ENCODE measurements at places on chromosomes 6 and 20. TPM values are rescaled to one million over a fixed set of nuclear protein-coding genes. Genes with fewer than 3 reads are reported as not detected.

SPATS1 gene
- total RNA-seq = not detected

DYNLT2 gene
- total RNA-seq = 0.67 TPM

SLC17A2 gene
- not detected for total RNA-seq

MAP1LC3A gene
- total RNA-seq = 30.5 TPM

LST1 gene
- total RNA-seq = not detected

EFCAB8 gene
- not detected for total RNA-seq

AVP gene
- not detected for total RNA-seq

ZC2HC1B gene
- not detected for total RNA-seq

MLN gene
- total RNA-seq = not detected

HLA-DRB5 gene
- not detected for total RNA-seq

CUTA gene
- 200 TPM for total RNA-seq

NKX2-2 gene
- not detected for total RNA-seq

PPARD gene
- 5.2 TPM for total RNA-seq

FLRT3 gene
- total RNA-seq = 1.9 TPM

MUCL3 gene
- total RNA-seq = 0.14 TPM

POM121L2 gene
- not detected for total RNA-seq

PACRG gene
- not detected for total RNA-seq

GCNT2 gene
- 6.0 TPM for total RNA-seq

CALHM5 gene
- 0.03 TPM for total RNA-seq

TMEM200A gene
- 0.07 TPM for total RNA-seq

FKBP1A gene
- 538 TPM for total RNA-seq

ECT2L gene
- total RNA-seq = not detected

PMEPA1 gene
- 270 TPM for total RNA-seq

SCAF8 gene
- 17.0 TPM for total RNA-seq

ULBP2 gene
- 3.2 TPM for total RNA-seq

GLP1R gene
- not detected for total RNA-seq

PXDC1 gene
- total RNA-seq = 17.0 TPM

GABRR1 gene
- not detected for total RNA-seq

PREX1 gene
- total RNA-seq = 13.6 TPM

HLA-DOB gene
- total RNA-seq = 0.13 TPM

MPC1 gene
- 4.7 TPM for total RNA-seq

CARMIL1 gene
- 9.9 TPM for total RNA-seq

SOX18 gene
- 2.7 TPM for total RNA-seq

HSPA1L gene
- total RNA-seq = 2.0 TPM

LY6G6F gene
- not detected for total RNA-seq

TCF21 gene
- 0.07 TPM for total RNA-seq

EDN1 gene
- total RNA-seq = 38.8 TPM

LAMA2 gene
- 0.47 TPM for total RNA-seq

CLPSL2 gene
- total RNA-seq = 0.99 TPM

C20orf96 gene
- total RNA-seq = 12.6 TPM

OPRM1 gene
- total RNA-seq = not detected

DEFB124 gene
- 0.38 TPM for total RNA-seq

LY86 gene
- not detected for total RNA-seq

NTSR1 gene
- 0.10 TPM for total RNA-seq

POLR1C gene
- total RNA-seq = 47.0 TPM

SCUBE3 gene
- 0.05 TPM for total RNA-seq

PGC gene
- 0.08 TPM for total RNA-seq

PTK6 gene
- 3.5 TPM for total RNA-seq

ZSCAN16 gene
- 4.2 TPM for total RNA-seq

SOX4 gene
- 9.8 TPM for total RNA-seq

COL9A1 gene
- total RNA-seq = not detected
